ENCODE measurements at places on chromosomes 5 and 9.

GRCh38 chr5:89584339-89584956 is 701.5 kb upstream of the MEF2C start:
- DNase-seq, result no peak

- DNase-seq, result no peak
These were observed 52.8 kb downstream of the RICTOR start for GRCh38 chr5:39021413-39021812.

DNA sequence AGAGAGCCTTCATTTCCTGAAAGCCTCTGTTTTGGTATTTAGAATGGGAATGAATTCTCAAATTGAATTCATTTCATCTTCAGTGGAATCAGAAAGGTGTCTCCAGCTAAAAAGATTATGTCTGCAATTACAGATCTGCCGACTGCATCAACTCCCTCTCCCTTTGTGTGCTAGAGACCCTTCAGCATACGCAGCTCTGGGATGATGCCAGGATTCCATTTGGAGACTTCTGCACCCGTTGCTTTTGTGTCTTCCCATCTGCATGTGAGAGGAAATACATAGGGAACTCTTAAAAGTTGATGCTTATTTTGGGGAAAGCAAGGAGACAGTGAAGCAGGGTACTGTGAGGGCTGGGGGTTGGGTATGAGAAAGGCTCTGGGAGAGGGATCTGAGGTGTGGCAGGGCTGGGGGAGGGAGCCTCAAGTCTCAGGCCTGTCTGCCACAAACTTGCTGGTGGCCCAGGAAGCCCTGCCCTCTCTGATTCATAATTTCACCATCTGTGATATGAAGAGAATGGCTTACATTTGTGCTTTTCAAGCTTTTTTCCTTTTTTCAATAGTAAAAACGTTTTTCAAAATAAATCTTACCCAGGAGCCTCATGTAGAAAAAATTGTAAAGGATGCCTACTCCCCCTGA is 89.7 kb upstream of the SAP30L start:
- DNase-seq, result no peak

- no peak for DNase-seq
These were observed at the start of gene TYRP1 for GRCh38 chr9:12693141-12693540. TYRP1 (plus strand) TSS chr9:12693385; CDS start chr9:12693997, 612 bp downstream.

GRCh38 chr5:51544031-51544785 is 161.0 kb downstream of the ISL1 start:
- no peak for DNase-seq

DNA sequence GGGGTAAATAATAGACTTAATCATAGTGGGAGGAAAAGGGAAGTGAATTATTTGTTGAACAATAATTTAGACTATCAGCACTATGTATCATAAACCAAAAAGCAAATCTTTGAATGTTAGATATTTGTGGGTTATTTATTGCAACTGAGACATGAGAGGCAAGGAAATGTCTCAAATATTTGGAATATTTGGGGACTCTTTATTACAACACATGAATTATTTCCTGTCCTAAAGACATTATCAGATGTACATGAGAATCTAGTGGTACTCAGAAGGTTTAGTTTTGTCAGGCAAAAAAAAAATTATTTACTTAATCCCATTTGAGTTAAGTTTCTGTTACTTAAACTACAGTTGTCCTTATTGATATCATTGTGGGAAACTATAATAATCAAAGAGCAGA is 91.1 kb downstream of the TLR4 start:
- no peak for DNase-seq

- DNase-seq, result no peak
These were observed 28.7 kb downstream of the MCCC2 start for GRCh38 chr5:71615809-71616208.

DNA sequence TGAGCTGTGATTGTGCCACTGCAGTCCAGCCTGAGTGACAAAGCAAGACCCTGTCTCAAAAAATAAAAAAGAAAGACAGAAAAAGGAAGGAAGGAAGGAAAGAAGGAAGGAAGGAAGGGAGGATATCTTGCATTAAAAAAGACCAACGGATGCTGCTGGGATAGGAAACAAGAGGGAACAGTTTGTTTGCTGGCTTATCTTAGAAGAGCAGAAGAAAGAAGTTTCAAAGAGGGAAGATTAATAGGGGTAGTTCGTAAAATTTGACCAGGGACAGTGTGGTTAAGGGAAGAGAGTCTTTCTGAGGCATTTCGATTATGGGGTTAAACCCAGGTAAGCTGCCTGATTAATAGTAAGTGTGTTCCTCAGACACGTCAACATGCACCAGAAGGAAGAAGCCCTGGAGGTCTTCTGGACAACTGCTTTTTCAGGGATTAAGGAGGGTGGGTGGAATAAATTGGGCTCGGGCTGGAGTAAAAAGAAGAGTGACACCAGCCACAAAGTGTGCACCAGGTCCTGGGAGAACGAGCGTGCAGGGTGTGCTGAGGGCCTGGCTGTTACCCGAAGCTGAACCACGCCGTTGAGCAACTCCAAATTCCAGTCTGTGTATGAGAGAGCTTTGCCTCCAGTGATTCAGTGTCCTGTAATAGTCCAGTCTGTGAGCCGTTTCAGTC is 24.8 kb downstream of the FYB1 start:
- DNase-seq, result no peak

- DNase-seq, result no peak
These were observed 81.4 kb downstream of the ZNF608 start for GRCh38 chr5:124665035-124665434.

- no peak for DNase-seq
These were observed 35.5 kb downstream of the OR2Y1 start for GRCh38 chr5:180704362-180704761.

- no peak for DNase-seq
These were observed 487.1 kb upstream of the PIK3R1 start for GRCh38 chr5:67728326-67728890.

- no peak for DNase-seq
These were observed 143.0 kb upstream of the RPS23 start for GRCh38 chr5:82421119-82421518.

- DNase-seq, result no peak
These were observed 374.2 kb downstream of the PDE4D start for GRCh38 chr5:59519338-59519737.

GRCh38 chr9:76107482-76107881 is 217.0 kb downstream of the PCSK5 start:
- no peak for DNase-seq

DNA sequence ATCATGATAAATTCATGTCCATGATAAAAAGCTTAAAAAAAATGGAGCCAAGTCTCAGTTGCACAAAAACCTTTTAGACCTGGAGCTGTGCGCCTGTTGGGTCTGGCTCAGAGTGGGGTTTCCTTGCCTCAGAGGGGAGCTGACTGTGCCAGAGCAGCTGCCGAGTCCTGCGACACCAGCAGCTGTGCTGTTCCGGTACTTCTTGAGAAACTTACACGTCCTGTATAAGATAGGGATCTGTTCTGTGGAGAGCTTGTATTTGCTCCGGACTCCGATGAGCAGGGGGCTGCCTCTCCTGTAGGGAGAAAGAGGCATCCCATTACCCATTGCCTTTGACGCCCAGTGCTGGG is 28.6 kb downstream of the GFPT2 start:
- no peak for DNase-seq

- no peak for DNase-seq
These were observed 425.8 kb downstream of the MAN2A1 start for GRCh38 chr5:110115503-110115902.

DNA sequence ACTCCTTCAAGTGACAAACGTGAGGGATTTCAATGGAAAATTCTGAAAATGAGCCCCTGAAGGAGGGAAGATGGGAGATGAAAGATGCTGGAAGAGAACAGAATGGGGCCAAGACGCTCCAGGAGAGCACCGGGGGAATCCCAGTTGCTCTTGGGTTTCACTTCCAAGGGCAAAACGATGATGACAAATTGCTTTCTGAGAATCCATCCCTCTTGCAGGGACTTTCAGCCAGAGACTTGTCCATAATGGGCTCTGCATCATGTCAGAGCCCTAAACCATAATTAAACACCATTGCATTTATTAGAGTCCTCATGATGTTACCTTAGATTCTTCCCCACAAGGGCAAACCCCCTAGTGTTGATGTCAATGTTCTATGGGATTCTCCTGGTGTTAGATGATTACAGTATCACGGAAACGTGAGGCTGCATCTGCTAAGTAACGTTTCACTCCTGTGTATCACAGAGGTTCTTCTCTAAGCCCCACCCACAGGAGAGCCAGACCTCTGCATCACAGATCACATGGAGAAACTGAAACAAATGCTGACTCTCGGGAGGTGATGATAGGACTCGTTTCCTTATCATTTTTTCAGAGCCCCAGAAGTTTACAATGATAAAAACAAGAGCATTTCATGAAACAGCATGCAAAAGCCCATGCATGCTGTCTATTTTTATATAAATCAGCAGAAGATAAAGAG is 114.4 kb downstream of the TENT4A start:
- DNase-seq, result peak; percentile 10

GRCh38 chr9:87392086-87392485 is 105.6 kb upstream of the DAPK1 start:
- DNase-seq, result no peak

DNA sequence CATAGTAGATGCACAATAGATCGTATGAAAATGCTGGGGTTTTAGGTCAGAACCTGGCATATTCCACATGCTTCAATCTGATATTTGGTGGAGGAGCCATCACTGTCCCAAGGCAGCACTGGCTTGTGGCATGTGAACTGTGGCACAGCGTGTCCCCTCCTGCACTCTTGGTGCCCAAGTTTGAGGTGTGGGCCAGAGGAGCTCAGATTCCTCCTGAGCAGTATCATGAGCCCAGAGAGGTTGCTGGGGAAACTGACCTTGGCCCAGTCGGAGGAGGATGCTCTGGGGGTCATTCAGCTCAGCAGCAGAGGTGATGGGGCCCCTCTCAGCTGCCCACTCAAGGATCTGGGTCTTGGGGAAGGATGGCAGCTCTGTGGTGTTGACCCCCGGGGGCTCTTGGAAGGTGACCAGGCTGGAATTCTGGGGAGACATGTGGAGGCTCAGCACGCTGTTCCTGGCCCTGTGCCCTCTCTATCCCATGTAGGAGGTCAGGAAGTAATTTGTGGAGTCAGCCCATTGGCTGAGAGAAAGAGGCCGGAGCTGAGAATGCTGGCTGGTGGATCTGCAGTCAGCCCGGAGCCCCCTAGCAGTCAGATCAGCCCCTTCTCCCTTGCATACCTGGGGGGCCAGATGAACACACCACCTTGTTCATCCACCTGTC is 23.7 kb downstream of the FPGS start:
- no peak for DNase-seq

DNA sequence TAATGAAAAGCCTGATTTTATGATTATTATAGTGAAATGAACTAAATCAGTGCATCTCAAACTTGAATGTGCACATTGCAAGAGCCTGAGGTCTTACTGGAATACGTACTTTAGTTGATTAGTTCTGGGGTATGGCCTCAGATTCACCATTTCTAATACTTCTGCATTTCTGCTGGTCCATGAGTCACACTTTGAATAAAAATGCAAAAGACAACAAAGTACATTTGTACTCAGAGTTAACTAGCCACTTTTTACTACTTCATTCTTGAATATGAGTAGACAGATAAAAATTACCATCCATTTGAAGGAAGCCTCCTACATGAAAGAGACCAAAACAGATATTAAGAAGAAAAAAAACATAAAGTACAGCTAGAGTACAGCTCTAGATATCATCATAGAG is 27.1 kb upstream of the PRR16 start:
- no peak for DNase-seq

GRCh38 chr5:129019401-129019908 is 54.2 kb downstream of the SLC27A6 start:
- no peak for DNase-seq

DNA sequence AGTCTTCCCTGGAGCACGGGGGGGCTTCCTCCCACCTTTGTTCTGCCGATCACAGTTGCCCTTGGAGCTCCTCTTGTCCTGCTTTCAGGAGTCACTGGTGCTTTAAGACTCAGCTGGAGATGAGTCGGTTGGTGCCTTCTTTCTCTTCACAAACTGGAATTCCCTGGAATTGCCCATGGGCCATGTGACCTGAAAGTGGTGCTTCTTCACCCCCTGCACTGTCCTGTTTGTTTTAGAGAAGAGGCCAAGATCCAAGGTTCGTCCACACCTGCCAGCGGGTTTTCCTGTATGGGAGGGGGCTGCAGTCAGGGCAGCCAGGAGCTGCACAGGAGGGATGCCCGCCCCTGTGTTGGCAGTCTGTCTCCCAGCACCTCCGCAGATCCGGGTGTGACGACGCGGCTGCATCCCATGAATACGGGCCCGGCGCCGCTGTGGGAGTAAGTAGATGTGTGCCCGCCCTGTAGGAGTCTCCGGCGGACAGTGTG is 9.5 kb upstream of the MRPS2 start:
- DNase-seq, result no peak

DNA sequence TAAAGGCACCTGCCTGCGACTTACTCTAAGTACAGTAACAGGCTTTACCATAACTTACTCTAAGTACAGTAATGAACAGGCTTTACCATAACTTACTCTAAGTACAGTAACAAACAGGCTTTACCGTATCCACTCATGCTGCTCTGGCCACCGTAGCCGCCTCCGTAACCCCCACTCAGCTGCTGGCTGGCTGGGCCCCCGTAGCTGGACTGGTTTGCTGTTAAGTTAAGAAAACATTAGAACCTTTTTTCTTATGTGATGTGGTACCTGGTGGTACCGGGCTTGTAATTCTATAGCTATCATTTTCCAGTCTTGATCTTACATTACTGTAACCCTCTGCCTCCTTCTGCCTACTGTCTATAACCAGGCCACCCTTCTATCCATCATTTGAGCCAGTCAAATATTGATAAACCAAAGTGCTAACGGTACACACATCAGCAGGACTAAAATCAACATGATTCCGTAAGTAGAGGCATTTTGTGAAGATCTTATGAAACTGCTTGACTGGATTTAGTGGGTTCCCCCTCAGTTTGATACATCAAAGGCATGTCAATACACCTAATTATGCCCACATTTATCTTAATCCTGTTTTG is 7.4 kb downstream of the HNRNPH1 start:
- no peak for DNase-seq

DNA sequence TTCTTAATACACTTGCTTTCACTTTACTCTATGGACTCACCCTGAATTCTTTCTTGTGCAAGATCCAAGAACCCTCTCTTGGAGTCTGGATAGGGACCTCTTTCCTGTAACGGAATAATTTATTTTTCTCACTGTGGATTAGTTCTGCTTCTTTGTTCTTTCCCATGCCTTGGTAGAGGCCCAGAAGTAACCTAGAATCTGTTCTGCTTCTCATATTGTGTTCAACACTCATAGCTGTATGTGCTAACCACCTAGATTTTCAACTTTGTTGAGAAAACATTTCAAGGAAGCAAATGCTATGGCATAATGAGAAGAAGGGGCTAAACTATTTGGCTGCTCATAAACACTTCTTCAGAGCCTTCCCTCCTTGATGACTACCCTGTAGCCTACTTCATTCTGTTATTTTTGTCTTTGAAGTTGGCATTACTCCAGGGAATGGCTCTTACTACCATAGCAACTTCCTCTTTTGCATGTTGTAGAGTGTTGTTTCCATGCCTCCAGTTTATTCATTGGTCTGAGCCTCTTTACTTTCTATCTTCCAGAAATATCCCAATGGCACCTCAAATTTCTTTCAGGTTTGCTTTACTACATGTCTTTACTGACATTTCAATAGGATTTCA is 74.3 kb downstream of the KIAA0825 start:
- no peak for DNase-seq

GRCh38 chr5:139893873-139894272 is 98.3 kb downstream of the PSD2 start:
- no peak for DNase-seq

Data from stimulated activated naive CD8-positive, alpha-beta T cell treated with anti-CD3 and anti-CD28 coated beads, Interleukin-15, Interleukin-2, amounts not matched to agents 100 U/mL and 50 U/mL, for 24 hours (primary cell).